AG08395 (cell line): ENCODE measurements at places on chromosomes 11 and 22.

DNA sequence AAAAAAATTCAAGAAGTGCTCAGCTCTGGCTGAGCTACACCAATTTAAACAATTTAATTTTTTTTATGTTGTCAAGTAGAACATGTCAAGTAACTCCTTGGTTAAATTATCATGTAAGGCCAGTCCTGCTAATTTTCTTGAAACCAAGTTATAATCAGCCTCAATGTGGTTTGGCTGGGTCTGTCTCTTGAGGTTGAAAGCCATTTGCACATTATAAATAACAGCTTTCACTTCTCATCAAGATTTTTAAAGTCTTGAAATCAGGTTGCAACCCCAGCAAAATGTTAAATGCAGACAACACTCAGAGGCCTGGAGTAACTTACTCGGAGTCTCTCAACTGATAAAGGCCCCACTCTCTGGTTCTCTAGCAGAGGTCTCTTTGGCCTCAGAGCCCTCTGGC, 324.4 kb downstream of the BRD1 start:
- DNase-seq, result no peak

GRCh38 chr11:10932976-10933375, 75.1 kb upstream of the ZBED5 start:
- DNase-seq, result no peak

DNA sequence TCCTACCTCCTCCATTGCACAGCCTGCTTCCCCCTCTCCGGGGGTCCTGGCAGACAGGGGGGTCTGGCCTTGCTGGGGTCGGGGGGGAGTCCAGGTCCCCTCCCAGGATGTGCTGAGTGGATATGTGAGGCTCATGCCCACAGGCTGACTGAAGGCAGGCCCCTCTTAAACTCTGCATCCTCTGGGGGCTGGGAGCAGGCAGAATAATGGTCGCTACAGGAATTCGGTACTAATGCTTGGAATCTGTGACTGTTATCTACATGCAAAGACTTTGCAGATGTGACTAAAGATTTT, 1.6 kb upstream of the SUN2 start:
- DNase-seq, result no peak

- DNase-seq, result no peak
Measured at GRCh38 chr22:29342577-29343312, 27.2 kb upstream of the RASL10A start.

DNA sequence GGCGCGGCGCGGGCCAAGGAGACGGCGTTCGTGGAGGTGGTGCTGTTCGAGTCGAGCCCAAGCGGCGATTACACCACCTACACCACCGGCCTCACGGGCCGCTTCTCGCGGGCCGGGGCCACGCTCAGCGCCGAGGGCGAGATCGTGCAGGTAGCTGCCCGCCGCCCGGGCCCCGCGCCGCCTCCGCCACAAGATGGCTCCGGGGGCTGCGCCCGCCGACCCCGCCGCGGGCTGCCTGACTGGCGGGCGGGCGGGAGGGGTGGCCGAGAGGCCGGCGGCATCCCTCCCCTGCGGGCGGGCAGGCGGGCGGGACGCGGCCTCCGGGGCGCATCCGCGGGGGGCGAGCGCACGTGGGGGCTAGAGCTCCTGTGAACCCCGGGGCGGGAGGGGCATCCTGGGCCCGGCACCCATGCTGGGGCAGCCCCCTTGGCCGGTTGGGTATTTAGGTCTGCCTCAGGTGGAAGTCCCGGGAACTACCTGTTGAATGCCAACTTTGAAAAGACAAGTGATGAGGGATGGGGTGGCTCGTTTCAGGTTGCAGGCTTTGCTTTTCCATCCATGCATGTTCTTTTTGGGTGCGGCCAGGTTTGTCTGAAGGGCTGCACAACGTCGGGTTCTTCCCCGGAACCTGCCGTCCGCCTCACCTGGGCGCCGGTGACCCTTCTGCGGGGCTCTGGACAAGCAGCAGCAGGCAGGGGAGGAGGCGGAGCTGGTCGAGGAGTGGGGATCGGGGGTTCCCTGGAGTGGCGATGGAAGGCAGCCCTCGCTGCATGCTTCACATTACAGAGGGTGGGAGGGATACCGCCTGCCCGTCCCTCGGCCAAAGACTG, 760 bp downstream of the ZNRF3 start:
- peak; percentile 29 for DNase-seq
